Ecto neural progenitor cell (in vitro differentiated cells): ENCODE measurements at places on chromosomes 4 and X.

GRCh38 chr4:120658772-120659171, 263.8 kb downstream of the PRDM5 start:
- DNase-seq, result no peak

DNA sequence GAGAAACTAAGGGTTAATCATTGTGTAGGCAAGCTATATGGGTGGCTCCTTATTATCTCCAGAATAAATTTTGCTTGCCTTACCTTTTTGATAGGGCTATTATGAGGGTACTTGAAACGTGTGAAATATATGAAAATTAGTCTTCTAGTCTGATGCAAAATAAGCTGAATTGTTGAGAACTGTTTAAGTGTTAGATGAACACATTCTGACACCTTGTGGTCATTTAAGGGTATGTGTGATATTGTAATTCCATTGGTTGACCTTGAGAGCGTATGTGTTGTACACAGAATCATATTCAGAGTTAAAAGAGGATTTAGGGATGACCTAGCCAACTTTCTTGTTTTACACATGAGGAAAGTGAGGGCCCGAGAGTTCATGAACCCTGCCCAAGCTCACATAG, 44.6 kb upstream of the LINC00632 start:
- no peak for DNase-seq

- DNase-seq, result no peak
Observed at GRCh38 chrX:46559062-46559461, 13.8 kb upstream of the ZNF674 start.

GRCh38 chr4:83217721-83218522, 66.7 kb downstream of the COQ2 start:
- DNase-seq, result no peak
